ENCODE measurements at places on chromosomes 2 and 18. TPM values are rescaled to one million over a fixed set of nuclear protein-coding genes. Genes with fewer than 3 reads are reported as not detected.

The HOXD11 gene
- total RNA-seq, result not detected

The FAHD2A gene
- 29.6 TPM for total RNA-seq

The REG3A gene
- total RNA-seq, result not detected

The ABCB11 gene
- total RNA-seq, result under 0.01 TPM

The ACTR1B gene
- total RNA-seq, result 68.6 TPM

The KLHL14 gene
- total RNA-seq, result 0.16 TPM

The STEAP3 gene
- 8.6 TPM for total RNA-seq

The RESP18 gene
- total RNA-seq, result not detected

The SCYGR7 gene
- not detected for total RNA-seq

The MC4R gene
- not detected for total RNA-seq

The GALR1 gene
- total RNA-seq, result not detected

The ACTG2 gene
- total RNA-seq, result not detected

The OTX1 gene
- not detected for total RNA-seq

The TRAF3IP1 gene
- total RNA-seq, result 6.6 TPM

The CROCC2 gene
- total RNA-seq, result not detected

The PARD6G gene
- total RNA-seq, result 25.0 TPM

The TCF4 gene
- 764 TPM for total RNA-seq

The LMAN1 gene
- total RNA-seq, result 59.9 TPM

The TRPM8 gene
- not detected for total RNA-seq

The ZNF804A gene
- total RNA-seq, result 0.16 TPM

The PAX3 gene
- total RNA-seq, result not detected

The ZC3H6 gene
- 2.2 TPM for total RNA-seq

The TEX44 gene
- not detected for total RNA-seq

The MPV17 gene
- total RNA-seq, result 32.4 TPM

The GPAT2 gene
- 11.3 TPM for total RNA-seq

The GRP gene
- total RNA-seq, result not detected

The ACMSD gene
- total RNA-seq, result not detected

The MYO1B gene
- total RNA-seq, result 111 TPM

The SLC4A3 gene
- total RNA-seq, result 0.25 TPM

The KCNIP3 gene
- total RNA-seq, result under 0.01 TPM

The ITGB6 gene
- not detected for total RNA-seq

The TDRD15 gene
- total RNA-seq, result not detected

Data from bladder microvascular endothelial cell (primary cell).